ENCODE measurements at places on chromosomes 13 and 19.

GRCh38 chr19:3269916-3270671, 45.6 kb downstream of the CELF5 start:
- no peak for DNase-seq

DNA sequence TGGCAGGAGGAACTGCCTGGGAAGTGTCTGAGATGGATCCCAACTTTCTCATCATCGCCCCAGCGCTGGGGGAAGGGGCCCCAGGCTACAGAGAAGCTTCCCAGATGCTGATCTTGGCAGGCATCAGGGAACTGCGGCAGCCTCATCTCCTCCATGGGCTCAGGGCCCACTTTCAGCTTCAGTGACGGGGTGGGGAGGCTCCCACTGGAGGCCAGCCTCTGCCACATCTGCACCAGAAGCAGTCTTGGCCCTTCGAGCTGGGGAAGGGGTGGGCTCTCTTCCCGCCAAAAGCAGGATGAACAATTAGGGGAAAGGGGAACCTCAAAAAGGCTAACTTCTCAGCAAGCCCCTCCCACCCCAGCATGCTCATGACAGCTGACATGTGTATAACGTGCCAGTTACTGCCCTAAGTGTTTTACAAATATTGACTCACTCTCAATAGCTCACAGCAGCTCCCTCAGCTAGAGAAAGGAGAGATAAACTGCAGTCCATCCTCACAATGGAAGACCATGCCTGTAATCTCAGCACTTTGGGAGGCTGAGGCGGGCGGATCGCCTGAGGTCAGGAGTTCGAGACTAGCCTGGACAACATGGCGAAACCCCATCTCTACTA, 7.1 kb upstream of the S1PR2 start:
- no peak for DNase-seq

DNA sequence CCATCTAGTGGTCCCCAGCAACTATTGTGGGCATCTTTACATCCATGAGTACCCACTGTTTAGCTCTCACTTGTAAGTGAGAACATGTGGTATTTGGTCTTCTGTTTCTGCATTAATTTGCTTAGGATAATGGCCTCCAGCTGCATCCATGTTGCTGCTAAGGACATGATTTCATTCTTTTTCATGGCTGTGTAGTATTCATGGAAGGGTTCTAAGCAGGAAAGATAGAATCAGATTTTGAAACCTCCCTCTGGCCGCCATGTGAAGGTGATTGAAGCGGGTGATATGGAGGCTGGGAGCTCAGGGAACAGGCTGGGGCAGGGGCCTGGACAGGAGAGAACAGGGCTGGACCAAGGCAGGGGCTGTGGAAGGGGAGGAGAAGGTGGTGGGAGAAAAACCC, 20.1 kb downstream of the LTBP4 start:
- no peak for DNase-seq

- no peak for DNase-seq
Measured at GRCh38 chr13:41152005-41152404, 19.4 kb upstream of the KBTBD6 start.

- DNase-seq: no peak
Measured at GRCh38 chr19:1516395-1516753, 3.6 kb upstream of the ADAMTSL5 start.

DNA sequence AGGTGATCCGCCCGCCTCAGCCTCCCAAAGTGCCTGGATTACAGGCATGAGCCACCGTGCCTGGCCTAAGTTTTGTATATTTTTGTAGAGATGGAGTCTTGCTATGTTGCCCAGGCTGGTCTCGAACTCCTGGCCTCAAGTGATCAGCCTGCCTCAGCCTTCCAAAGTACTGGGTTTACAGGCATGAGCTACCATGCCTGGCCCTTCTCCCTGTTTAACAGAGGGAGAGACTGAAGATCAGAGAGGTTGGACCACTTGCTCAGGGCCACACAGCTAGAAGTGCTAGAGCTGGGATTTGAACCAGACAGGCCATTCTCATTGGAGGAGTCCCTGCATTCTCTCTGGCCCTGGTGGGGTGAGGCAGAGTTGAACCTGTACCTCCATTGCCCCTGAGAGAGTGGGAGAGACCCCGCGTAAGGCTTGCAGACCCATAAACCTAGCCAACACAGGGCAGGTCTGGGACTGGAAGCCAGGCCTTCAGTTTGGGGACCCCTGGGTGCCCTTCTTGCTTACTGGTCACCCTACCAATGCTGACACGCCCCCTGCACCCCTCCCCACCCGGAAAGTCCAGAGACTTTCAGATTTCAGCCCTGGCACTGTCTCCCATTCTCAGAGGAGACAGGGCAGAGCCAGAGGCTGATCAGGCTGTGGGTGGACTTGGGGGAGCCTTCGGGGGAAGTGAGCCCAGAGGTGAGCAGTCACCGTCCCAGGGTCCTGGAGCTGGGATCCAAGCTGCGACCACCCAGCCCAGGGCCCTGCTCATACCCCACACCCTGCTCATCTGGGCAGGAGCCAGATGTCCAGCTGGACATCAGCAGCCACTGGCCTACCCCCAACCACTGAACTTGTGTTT, 13.3 kb downstream of the TTYH1 start:
- DNase-seq: no peak

- no peak for DNase-seq
Measured at GRCh38 chr13:74773248-74773647, 639.0 kb upstream of the KLF12 start.

DNA sequence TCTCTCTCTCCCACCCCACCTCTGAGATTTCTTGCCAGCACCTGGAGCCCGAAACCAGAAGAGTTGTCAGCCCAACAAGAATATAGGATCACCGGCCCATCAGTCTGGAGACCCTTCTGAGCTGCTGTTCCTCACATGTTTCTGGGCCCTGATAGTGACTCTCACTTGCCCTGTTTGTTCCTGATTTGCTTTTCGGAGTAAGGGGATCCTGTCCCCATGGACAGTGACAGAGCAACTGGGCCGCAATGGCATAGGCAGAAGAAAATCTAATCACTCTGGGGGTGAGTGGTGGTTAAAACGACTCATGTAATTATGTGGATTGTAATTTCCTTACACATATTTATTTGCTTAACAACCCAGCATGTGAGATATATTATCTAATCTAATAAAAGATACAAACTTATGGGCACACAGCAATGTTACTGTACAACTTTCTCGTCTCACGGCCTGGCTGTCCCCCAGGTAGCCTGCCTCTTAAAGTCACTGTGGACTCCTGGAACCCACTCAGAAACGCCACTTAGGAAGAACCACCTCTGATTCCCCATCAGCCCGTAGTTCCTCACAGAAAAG, 663 bp upstream of the SMAD9 start:
- DNase-seq: no peak
